ENCODE measurements at places on chromosomes 1 and 21. TPM values are rescaled to one million over a fixed set of nuclear protein-coding genes. Genes with fewer than 3 reads are reported as not detected.

GRCh38 chr1:151739590-151740355 lies 18.5 kb downstream of the RIIAD1 start:
- DNase-seq = peak; percentile 53

- no peak for DNase-seq
Observed at GRCh38 chr1:209388358-209388757, 195.2 kb upstream of the CAMK1G start.

GRCh38 chr1:41687007-41687406 lies 202.5 kb upstream of the EDN2 start:
- DNase-seq = no peak

- no peak for DNase-seq
Observed at GRCh38 chr1:6212193-6212959, 6.5 kb downstream of the RNF207 start.

GRCh38 chr21:27535188-27535587 lies 568.3 kb upstream of the ADAMTS5 start:
- DNase-seq = no peak

- DNase-seq = no peak
Observed at GRCh38 chr1:9960011-9960410, 16.7 kb downstream of the NMNAT1 start.

JAM2 gene
- total RNA-seq = 40.4 TPM

BNIPL gene
- total RNA-seq = 0.32 TPM

SELP gene
- 10.6 TPM for total RNA-seq

CAMTA1 gene
- total RNA-seq = 114 TPM

HTR6 gene
- not detected for total RNA-seq
